ENCODE measurements at places on chromosomes 6 and 20.
A peak's percentile ranks its signal among the peaks of the same experiment; 100 is the strongest.

- DNase-seq = peak; percentile 61
Measured at GRCh38 chr20:23245553-23246181, 104.9 kb upstream of the NXT1 start.

DNA sequence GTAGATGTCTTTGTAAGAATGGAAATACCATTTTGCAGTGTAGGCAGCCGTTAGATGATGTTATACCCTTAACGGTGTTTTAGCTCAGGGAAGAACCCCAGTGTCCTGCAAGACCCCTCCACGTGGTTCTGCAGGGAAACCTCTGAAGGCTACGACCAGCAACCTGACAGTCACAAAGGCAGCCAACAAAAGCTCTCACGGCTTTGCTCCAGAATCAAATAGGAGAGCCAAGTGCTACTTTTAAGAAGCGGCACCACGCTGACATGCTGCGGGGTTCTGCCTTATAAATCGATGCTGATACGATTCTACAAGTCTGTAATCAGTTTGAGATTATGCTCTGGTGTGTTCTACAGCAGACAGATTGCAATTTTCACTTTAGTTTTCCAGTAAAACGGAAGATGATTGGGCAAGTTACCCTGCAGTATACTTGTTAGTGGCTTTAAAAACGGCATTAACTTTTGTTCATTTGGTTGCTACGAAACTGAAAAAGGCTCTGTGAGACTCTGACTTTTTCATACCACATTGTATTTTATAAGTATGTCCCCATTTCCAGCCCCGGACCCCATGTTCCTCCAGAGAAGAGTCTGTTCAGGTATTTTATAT is 312.9 kb downstream of the SAMD5 start:
- DNase-seq = no peak

GRCh38 chr20:50645253-50646068 is 45.9 kb downstream of the RIPOR3 start:
- DNase-seq = peak; percentile 99

- DNase-seq = no peak
Measured at GRCh38 chr6:113353392-113353791, 503.8 kb upstream of the MARCKS start.

- no peak for DNase-seq
Measured at GRCh38 chr6:149960488-149960887, 3.3 kb upstream of the ULBP1 start.

DNA sequence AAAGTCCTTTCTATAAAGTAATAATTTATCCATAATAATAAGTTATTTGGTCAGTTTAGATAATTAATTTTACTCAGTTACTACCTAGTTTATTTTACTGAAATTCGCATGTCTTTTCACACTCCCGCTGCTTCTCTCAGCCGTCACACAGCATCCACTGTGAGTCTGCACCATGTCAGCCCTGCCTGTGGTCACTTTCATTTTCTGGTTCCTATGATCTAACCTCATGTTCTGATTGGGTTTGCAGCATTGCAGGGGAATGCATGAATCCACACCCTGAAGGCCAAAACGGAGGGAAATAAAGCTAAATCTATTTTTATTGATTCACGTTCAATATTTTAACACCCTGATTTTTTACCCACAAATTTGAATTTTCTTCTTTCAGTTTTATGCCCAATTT is 47.4 kb downstream of the PDE10A start:
- no peak for DNase-seq

- DNase-seq = peak; percentile 75
Measured at GRCh38 chr20:41329435-41330342, 10.9 kb upstream of the LPIN3 start.
